NCI-H2081 treated with DMSO at 0.1 percent for 48 hours (cell line): ENCODE measurements at places on chromosomes 2 and 18.

DNA sequence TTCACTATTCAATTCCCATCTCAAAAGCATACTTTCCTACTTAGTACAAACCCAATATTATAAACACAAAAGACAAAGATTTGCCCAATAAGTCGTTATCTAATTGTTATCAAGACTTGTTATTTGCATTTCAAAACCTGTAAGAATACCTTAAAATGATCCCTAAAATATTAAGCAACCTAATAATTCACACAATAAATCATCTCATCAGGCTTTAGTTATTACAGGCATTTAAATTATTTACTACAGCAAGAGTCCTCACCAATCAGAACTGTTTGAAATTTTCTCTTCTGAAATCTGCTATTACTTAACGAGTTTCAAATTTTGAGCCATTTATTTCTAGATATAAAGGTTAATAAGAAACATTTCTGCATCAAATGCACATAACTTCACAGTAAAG lies 1.6 kb downstream of the CCDC88A start:
- DNase-seq = no peak

GRCh38 chr2:216650626-216651257 lies 17.5 kb downstream of the IGFBP2 start:
- DNase-seq = no peak

DNA sequence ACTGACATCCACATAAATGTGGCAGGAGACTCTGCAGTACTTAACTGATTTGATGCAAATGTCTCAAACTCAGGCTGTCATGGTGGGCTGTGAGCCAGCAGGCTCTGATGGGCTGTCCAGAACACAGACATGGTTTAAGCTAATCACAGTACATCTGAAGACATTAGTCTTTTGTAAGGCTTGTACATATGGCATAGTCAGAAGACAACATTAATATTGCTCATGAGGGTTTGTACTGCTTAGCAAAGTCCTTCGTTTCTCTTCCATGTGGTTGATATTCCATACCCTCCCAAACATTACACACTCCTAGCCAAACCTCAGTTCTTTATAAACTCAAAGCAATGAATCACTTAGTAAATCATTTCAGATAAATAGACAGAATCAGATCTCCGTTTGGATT lies 330.6 kb downstream of the RND3 start:
- no peak for DNase-seq

GRCh38 chr2:145771525-145771924 lies 1251.6 kb upstream of the ZEB2 start:
- no peak for DNase-seq

DNA sequence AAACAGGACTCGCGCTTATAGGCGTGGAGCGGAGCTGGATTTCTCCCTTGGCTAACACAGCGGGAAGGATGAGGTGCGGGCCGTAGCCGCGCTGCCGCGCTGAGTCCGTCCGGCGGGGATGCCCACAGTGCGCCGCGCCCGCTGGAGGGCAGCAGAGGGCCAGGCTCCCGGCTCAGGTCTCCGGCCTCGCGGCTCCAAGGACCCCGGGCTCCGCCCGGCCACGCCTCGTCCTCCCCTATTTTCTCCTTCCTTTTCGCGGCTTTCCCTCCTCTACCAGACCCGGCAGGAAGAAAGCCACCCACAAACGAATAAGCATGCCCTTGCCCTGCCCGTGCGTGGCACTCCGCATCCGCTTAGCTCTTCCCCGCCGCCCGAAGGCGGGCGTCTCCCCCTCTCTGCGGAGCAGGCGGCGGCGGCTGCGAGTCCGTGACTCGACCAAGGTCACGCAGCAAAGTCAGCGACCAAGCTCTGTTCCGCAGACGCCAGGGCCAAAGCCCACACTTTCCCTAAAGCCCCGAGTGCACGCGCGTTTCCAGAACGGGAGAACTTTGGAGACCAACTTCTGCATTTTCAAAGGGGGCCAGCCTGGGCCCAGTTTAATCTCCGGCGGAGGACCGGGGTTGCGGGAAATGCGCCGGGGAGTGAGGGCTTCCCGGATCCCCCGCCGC lies 48.5 kb downstream of the KCNIP3 start:
- no peak for DNase-seq

- no peak for DNase-seq
Observed at GRCh38 chr18:62717925-62718800, 2.8 kb downstream of the PHLPP1 start.

DNA sequence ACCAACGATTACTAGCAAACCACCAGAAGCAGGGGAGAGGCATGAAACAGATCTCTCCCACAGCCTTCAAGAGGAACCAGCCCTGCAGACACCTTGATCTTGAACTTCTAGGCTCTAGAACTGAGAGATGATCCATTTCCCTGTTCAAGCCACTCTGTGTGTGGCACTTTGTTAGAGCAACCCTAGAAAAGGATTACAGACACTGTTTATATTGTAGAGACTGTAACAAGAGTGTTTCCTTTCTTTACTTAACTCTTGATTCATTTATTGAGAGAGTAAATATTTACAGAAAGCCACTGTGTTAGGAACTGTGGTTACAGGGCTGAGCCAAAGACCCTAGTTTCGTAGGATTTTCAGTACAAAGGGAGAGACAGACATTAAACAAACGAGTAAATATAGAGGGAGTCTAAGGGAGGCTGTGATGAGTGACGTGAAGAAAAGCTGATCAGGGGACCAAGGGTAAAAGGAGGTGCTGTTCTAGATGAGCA lies 10.9 kb downstream of the CCDC68 start:
- peak; percentile 6 for DNase-seq

GRCh38 chr2:172253190-172254052 lies 150.7 kb upstream of the DLX2 start:
- no peak for DNase-seq

DNA sequence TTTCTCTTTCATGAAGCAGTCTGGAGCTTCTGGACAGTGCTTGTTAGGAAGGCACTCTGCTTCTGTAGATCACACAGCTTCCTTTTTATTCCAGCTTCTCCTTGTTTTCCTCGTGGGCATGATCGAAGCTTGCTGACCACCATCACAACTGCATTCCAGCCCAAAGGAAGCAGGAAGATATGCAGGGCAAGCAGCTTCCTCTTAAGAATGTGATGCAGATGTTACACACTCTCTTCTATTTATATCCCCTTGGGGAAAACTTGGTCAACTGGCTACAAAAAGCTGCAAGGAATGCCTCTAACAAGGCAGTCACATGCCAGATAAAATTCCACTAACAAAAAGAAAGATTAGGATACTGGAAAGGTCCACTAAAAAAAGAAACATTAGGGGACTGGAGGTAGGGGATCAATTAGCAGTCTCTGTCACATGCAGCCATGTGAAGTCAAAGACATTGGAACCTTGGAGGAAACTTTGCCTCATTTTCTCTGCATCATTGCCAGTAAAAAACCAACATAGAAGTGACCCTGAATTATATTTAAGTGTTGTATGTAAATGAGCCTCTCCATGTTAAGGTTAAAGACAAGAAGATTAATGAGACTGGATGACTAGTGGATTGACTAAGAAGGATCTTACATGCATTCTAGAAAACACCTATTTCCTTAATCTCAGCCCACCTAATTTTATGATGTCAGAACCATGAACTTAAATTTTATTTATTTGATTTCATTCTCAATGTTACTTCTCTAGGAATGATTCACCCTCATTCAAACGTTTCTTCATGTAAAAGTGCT lies 98.3 kb downstream of the NAB1 start:
- DNase-seq = no peak

- DNase-seq = no peak
Observed at GRCh38 chr18:1002653-1003178, 98.0 kb downstream of the ADCYAP1 start.

DNA sequence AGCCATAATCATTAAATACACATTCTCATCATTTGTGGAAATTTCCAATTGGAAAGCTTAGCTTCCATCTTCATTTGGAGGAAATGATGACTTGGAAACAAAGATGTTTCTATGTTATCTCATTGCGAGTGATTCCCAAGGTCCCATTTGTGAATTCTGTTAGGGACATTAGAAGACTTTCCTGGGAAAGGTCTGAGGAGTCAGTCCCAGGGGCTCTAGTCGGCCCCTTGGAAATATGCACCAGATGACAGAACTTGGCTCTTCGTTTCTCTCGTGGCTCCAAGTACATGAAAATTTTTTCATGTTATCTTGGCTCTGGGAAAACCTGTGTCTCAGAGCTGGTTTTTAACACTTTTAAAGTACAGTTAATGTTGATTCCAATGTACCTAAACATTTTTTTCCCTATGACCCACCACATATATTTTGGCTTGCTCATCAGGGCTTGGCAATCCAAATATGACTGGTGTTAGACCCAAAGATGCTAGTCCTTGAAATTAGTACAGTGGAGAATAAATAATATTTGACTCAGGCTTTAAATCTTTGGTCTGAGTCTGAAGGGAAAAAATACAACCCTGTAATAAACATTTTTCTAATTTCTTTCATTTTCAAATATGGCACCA lies 15.4 kb upstream of the CAVIN2 start:
- no peak for DNase-seq

DNA sequence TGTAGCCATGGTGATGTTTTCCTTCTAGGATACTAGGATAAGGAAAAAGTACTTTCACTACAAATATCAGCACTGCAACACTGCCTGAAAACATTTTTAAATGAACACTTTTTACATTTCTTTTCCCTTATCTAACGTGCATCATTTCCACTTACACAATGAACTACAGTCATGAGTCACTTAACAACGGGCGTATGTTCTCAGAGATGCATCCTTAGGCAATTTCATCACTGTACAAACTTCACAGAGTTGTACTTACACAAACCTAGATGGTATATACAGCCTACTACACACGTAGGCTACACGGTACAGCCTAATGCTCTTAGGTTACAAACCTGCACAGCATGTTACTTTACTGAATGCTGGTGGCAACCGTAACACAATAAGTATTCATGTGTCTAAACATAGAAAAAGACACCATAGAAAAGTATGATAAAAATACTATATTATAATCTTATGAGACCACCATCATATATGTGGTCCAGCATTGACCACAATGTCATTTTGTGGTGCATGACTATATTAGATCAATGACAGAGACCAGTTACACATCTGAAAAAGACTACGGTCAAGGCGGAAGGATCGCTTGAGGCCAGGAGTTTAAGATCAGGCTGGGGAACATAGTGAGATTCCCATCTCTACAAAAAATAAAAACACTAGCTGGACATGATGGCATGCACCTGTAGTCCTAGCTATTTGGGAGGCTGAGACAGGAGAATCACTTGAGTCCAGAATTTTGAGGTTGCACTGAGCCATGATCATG lies 39.8 kb downstream of the WDR33 start:
- DNase-seq = no peak

GRCh38 chr2:84424152-84424551 lies 34.9 kb downstream of the SUCLG1 start:
- no peak for DNase-seq

DNA sequence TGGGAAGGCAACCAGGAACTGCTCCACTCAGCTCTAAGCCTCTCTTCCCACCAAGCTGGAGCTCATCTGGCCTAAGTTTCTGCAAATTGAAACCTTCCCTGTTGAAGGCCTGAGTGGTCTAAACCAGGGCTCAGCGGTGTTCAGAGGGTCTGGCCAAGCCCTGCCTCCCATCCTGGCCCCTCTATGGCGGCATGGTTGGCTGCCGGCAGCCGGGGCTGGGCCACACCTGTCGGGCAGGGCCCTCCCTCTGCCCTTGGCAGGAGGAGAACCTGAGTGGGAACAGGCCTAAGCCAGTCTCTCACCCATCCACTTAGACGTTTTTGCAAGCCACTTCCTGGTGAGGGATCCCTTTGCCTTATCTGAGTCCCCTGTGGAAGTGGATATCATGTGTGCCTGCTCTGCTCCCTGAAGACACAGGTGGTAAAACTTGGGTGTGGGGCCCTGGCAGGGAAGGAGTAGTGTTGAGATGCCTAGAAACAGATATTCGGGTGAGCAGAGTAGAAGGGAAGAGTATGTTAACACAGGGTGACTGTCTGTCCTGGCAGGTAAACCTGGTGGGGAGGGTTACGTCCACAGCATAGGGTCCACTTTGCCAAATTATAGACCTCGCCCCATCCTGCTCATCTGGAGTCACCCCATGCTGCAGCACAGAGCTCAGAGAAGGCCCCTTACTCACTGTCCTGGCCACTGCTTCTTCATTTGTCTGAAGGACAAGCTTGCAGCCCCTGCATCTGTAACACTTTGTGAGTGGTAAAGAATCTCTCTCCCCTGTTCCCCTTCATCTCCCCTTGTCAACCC lies 63.0 kb upstream of the SIX2 start:
- no peak for DNase-seq

GRCh38 chr2:185978634-185979407 lies 240.2 kb downstream of the FSIP2 start:
- no peak for DNase-seq

DNA sequence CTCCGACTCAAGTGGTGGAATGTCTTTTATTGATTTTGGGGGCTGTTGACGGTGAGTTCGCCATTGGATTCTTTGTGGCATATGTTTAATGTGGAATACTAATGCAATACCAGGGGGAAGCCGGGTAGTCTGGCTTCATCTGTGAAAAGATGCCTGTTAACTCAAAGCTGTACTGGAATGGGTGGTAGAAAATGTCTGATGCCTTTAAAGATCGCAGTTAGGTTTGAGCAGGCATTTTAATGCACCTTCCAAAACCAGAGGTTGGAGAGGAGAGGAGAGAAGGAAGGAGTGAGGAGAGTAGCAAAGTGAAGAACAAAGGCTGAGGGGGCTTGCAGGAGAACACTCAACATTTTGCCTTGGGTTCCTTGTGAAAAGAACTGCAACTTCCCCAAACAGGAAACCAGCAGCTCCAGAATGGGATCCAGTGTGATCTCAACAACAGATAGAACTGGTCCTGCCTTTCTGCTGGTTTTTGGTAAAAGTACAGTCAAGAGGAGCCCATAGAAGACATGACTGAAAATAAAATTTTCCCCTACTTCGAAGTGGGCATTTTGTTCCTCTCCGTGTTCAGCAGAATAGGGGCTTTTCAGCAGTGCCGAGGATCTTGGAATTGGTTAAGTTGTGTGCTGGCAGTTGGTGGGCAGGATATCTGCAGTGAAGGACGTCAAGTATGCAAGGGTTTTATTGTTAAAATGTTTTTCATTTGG lies 1.5 kb downstream of the ZNF532 start:
- DNase-seq = no peak

DNA sequence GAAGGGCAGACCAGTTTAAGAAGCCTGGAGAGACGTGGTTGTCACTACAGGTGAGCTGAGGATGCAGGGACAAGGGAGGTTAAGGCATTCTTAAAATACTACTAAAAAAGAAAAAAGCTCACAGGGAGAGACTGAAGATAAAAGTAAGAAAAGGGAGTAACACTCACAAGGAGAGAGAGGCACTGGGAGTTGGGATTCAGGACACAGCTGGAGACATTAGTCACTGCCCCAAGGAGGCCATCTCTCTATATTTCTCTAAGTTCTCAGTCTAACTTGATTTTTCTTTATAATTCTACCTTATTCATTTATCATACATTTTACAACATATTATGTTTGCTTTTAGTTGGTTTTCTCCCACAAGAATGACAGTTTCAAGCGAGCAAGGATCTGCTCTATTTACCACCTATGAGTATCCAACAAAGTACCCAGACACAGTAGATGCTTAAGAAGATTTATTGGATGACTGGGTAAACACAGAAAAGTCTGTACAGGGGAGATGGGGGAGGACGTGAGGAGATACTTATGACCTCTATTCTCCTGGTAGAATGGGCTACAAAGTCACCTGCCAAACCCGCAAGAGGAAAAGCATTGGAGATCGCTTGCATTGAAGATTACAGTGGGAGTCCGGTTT lies 2.2 kb downstream of the SERPINE2 start:
- no peak for DNase-seq
